Cardiac muscle cell (in vitro differentiated cells and primary cell): ENCODE measurements at places on chromosomes 4 and X. TPM values are rescaled to one million over a fixed set of nuclear protein-coding genes. Genes with fewer than 3 reads are reported as not detected.

DNA sequence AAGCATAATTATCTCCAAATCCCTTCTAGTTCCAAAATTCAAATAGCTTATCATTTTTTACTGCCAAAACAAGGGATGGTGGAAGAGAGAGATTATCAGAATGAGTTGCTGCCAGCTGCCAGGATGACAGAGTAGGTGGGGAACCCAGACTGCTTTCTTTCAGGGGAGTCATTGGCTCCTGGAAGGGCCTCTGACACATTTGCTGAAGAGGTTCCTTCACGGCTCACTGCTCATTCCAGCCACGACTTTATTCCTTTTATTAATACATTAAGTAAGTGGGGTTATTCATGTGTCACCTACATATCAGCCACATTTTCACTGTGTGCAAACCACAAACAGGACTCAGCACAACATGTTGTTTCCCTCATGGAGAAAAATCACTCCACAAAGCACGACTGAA, 12.7 kb upstream of the SMIM43 start:
- no peak for DNase-seq
- H3K4me3 ChIP-seq, result no peak overlapping the region
- no peaks in the 10 kb centered on the region for H3K4me1 ChIP-seq
- H3K27ac ChIP-seq, result no peak overlapping the region
- H3K27me3 ChIP-seq, result peaks cover 4% of the 10 kb centered on the region

DNA sequence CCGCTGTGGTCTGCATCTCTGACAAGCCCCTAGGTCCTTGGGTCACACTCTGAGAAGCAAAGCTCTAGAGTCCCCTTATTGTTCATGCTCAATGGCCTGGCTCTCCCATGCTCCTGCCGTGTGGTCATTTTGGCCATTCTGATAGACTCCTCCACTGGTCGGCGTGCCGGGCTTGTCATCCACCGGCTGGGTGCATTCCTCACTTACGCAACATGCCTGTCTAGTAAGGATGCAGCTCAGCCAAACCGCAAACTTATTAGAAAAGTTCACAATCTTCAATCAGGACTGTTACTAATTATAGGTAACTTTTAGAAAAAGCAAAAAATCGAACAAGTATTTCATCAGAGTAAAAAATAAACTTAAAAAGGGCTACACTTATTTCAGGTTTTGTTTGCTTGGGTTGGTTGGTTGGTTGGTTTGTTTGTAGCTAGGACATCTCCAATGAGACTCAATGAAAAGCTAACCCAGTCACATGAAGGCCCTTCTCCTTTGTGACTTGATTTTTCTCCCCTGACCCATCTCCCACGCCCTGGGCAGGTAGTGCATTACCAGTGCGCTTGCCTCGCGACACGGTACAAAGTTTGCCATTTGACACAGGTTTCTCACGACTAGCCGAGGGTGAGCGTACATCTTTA, 41.0 kb downstream of the IRF2 start:
- H3K4me3 ChIP-seq, result no peak overlapping the region
- H3K27me3 ChIP-seq, result no peaks in the 10 kb centered on the region
- no peaks in the 10 kb centered on the region for H3K36me3 ChIP-seq
- DNase-seq, result peak; percentile 47
- no peaks in the 10 kb centered on the region for H3K4me1 ChIP-seq
- H3K27ac ChIP-seq, result no peak overlapping the region

- H3K27me3 ChIP-seq, result no peaks in the 10 kb centered on the region
- H3K27ac ChIP-seq, result no peak overlapping the region
- H3K4me1 ChIP-seq, result peaks cover 9% of the 10 kb centered on the region
Observed at GRCh38 chrX:32293962-32294700, 917.2 kb downstream of the DMD start.

GRCh38 chrX:48831909-48832291, 3.5 kb downstream of the PCSK1N start:
- DNase-seq, result no peak
- no peaks in the 10 kb centered on the region for H3K4me1 ChIP-seq
- no peak overlapping the region for H3K27ac ChIP-seq
- H3K4me3 ChIP-seq, result no peak overlapping the region
- H3K27me3 ChIP-seq, result peaks cover 65% of the 10 kb centered on the region
- no peaks in the 10 kb centered on the region for H3K36me3 ChIP-seq

- H3K27me3 ChIP-seq, result no peaks in the 10 kb centered on the region
- no peak for DNase-seq
- H3K36me3 ChIP-seq, result no peaks in the 10 kb centered on the region
- no peak overlapping the region for H3K27ac ChIP-seq
Observed at GRCh38 chrX:7746856-7747255, 96.1 kb upstream of the VCX start.

GRCh38 chrX:2819345-2820135, 9.2 kb upstream of the GYG2 start:
- DNase-seq, result peak; percentile 44
- no peaks in the 10 kb centered on the region for H3K36me3 ChIP-seq
- peaks cover 1% of the 10 kb centered on the region for H3K4me1 ChIP-seq

GRCh38 chr4:1547131-1547855, 136.8 kb downstream of the FAM53A start:
- no peaks in the 10 kb centered on the region for H3K36me3 ChIP-seq
- H3K4me3 ChIP-seq, result no peak overlapping the region
- H3K27ac ChIP-seq, result no peak overlapping the region
- DNase-seq, result peak; percentile 54
- H3K4me1 ChIP-seq, result peaks cover 12% of the 10 kb centered on the region

- no peak overlapping the region for H3K4me3 ChIP-seq
- no peaks in the 10 kb centered on the region for H3K36me3 ChIP-seq
- no peaks in the 10 kb centered on the region for H3K27me3 ChIP-seq
- H3K4me1 ChIP-seq, result peaks cover 55% of the 10 kb centered on the region
- peak; percentile 76 for DNase-seq
Observed at GRCh38 chrX:39152106-39152649, 350.9 kb downstream of the MID1IP1 start.

DNA sequence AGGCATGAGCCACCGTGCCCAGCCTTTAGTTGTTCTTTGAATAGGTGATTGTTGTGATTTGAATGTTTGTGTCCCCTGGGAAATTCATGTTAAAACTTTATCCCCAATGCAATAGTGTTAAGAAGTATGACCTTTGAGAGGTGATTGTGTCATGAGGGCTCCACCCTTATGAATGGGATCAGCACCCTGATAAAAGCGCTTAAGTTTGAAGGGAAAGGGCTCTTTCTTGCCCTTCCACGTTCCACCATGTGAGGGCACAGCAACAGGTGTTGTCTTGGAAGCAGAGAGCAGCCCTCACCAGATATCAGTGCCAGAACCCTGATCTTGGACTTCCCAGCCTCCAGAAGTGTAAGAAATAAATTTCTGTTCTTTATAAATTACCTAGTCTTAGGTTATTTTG, 33.7 kb upstream of the RP2 start:
- DNase-seq, result no peak
- no peaks in the 10 kb centered on the region for H3K27me3 ChIP-seq
- H3K4me1 ChIP-seq, result no peaks in the 10 kb centered on the region
- no peak overlapping the region for H3K27ac ChIP-seq

DNA sequence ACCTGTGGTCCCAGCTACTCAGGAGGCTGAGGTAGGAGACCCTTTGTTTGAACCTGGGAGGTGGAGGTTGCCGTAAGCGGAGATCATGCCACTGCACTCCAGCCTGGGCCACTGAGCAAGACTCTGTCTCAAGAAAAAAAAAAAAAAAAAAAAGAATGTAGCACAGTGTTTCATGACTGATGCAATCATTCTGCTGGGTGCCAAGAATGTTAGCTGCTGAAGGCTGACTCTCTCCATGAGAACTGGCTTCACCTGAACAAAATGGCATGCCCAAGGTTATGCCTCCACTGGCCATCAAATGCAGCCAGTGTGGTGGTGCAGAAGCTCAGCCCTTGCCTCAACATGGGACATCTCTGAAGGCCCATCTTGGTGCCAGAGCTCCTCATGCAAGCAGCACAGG, 412.1 kb downstream of the ADAM29 start:
- H3K4me1 ChIP-seq, result no peaks in the 10 kb centered on the region
- no peak for DNase-seq
- H3K27me3 ChIP-seq, result no peaks in the 10 kb centered on the region
- H3K36me3 ChIP-seq, result no peaks in the 10 kb centered on the region
- no peak overlapping the region for H3K27ac ChIP-seq

- no peak overlapping the region for H3K27ac ChIP-seq
- H3K4me3 ChIP-seq, result no peak overlapping the region
- no peaks in the 10 kb centered on the region for H3K27me3 ChIP-seq
- no peaks in the 10 kb centered on the region for H3K36me3 ChIP-seq
- H3K4me1 ChIP-seq, result peaks cover 8% of the 10 kb centered on the region
Observed at GRCh38 chr4:25811374-25811690, 51.5 kb downstream of the SEL1L3 start.

GRCh38 chr4:72205298-72205697, 173.5 kb downstream of the NPFFR2 start:
- H3K4me3 ChIP-seq, result no peak overlapping the region
- DNase-seq, result no peak
- no peaks in the 10 kb centered on the region for H3K36me3 ChIP-seq
- H3K27me3 ChIP-seq, result no peaks in the 10 kb centered on the region
- H3K4me1 ChIP-seq, result no peaks in the 10 kb centered on the region
- no peak overlapping the region for H3K27ac ChIP-seq

GRCh38 chrX:139967300-139967699, 2.0 kb upstream of the CXorf66 start:
- H3K27ac ChIP-seq, result no peak overlapping the region
- peak; percentile 6 for DNase-seq
- H3K4me1 ChIP-seq, result no peaks in the 10 kb centered on the region
- H3K27me3 ChIP-seq, result no peaks in the 10 kb centered on the region
- H3K36me3 ChIP-seq, result no peaks in the 10 kb centered on the region

GRCh38 chr4:88043586-88044340, 36.3 kb downstream of the PKD2 start:
- H3K36me3 ChIP-seq, result peaks cover 60% of the 10 kb centered on the region
- no peaks in the 10 kb centered on the region for H3K4me1 ChIP-seq
- no peak overlapping the region for H3K4me3 ChIP-seq
- no peak overlapping the region for H3K27ac ChIP-seq

- H3K4me3 ChIP-seq, result no peak overlapping the region
- peaks cover 14% of the 10 kb centered on the region for H3K4me1 ChIP-seq
- H3K36me3 ChIP-seq, result no peaks in the 10 kb centered on the region
- no peak overlapping the region for H3K27ac ChIP-seq
Observed at GRCh38 chr4:152451496-152451895, 84.4 kb downstream of the FBXW7 start.

DNA sequence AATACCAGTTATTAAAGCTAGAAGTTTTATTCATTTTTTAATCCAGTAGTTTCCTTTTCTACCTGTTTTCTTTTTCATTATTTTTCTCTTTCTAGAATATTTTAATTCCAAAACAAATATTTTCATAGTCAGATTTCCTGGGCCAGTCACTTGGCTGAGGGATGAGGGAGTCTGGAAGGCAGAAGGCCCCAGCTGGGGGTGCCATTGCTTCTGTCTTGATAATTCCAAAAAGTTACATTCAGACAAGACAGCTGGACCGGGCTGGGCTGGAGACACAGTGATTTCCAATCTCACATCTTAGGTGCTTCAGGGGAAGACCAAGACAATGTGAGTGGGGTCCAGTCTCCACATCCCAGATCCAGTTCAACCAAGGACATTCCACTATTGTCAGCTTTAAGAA, 263.5 kb downstream of the TMA16 start:
- H3K4me1 ChIP-seq, result no peaks in the 10 kb centered on the region
- no peak for DNase-seq
- H3K36me3 ChIP-seq, result no peaks in the 10 kb centered on the region
- H3K27ac ChIP-seq, result no peak overlapping the region

DNA sequence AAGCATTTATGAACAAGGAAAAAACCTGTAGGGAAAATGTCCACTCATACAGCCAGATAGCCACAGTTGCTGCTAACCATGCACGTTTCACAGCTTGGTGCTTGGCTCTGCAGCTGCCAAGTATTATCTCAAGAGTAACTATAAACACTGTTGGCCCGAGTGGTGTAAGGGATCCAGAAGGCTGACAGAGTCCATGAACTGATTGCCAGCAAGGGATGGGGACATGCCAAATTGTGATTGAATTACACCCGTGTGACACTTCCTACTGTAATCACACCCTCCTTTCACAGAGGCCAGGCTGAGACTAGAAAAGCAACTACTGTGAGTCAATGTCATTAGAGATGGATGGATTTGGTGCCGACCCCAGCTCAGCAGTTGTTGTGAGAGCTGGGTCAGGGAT, 223.9 kb upstream of the ANKRD50 start:
- peak overlapping the region; percentile 72 for H3K27ac ChIP-seq
- no peaks in the 10 kb centered on the region for H3K36me3 ChIP-seq
- no peak overlapping the region for H3K4me3 ChIP-seq
- no peaks in the 10 kb centered on the region for H3K27me3 ChIP-seq
- peaks cover 68% of the 10 kb centered on the region for H3K4me1 ChIP-seq

PRRG3 gene
- 4.8 and 10.6 TPM in 2 replicates for total RNA-seq

NSUN7 gene
- 5.5 and 9.9 TPM in 2 replicates for total RNA-seq

DCAF12L2 gene
- total RNA-seq, result 0.99 and 2.1 TPM in 2 replicates

ENPEP gene
- 2.7 and 5.5 TPM in 2 replicates for total RNA-seq

NWD2 gene
- total RNA-seq, result 0.06 TPM in 1 of 2 replicates, not detected in the other

INPP4B gene
- total RNA-seq, result 5.5 and 6.3 TPM in 2 replicates

NAP1L3 gene
- total RNA-seq, result 61.4 and 67.6 TPM in 2 replicates

ABCD1 gene
- 23.8 and 28.7 TPM in 2 replicates for total RNA-seq

GLRA3 gene
- total RNA-seq, result not detected in 2 replicates

FGFBP1 gene
- not detected in 2 replicates for total RNA-seq
